Cortex of kidney (tissue), 1 donor: ENCODE measurements at places on chromosomes 6 and 20.

GRCh38 chr20:50843331-50844276 lies 48.7 kb downstream of the BCAS4 start:
- no peak for DNase-seq

GRCh38 chr6:21613809-21614208 lies 20.3 kb downstream of the SOX4 start:
- no peak for DNase-seq

DNA sequence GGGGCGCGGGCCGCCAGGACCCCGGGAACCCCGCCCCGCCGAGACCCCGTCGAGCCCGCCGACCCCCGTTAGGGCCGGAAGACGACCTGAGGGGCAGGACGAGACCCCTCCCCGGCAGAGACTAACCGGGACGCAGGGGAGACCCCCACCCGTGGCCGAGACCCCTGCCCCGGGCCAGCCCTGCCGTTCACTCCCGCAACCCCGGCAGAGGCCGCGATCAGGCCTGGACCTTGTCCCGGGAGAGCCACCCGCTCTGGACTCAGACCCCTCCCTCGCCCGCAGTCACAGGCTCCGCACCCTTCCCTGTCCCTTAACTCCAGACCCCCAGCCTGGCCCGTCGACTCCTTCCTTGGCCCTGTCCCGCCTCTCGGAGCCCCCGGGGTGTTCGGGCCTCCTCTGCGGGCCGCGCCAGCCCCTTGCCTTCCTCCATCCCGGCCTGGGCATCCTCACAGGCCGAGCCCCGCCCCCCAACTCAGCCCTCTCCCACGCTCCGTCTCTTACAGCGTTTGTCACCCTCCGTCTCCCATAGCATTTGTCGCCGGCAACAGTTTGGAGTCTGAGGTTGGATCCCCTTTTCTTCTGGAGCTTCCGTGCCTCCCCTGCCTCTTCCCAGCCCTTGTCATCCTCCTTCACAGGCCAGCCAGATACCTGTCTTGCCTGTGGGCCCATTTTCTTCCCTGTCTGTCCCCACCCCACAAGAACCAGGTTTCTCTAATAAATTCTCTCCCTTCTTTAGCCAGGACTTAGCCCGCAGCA lies 569 bp downstream of the TCEA2 start:
- no peak for DNase-seq

DNA sequence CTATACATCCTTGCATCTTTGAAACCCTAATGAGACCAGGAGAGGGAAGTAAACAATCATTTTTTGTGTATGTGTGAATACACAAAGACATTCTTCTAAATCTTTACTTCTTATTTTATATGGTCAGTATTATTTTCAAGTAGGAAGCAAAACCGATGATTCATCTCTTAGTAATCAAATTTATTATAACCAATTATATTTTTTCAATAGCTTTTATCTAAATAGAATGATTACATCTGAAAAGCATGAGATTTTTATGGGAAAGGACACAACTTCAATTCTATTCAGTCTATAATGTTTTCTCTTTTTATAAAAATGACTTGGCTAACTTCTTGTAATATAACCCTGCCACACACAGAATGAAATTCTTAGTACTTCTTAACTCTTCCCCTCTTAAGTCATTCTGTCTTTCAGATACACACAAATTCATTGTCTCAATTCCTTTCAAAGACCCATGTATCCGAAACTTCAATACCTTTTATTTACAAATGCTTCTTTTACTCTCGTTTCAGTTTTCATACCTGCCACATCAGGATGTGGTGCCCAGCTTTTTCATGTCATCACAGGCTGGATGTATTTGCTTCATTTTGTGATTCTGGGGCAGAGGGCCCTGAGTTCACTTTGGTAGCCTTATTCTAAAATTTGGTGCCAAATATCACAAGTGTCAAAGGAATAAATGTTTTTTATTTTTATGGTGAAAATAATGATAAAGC lies 227.0 kb downstream of the PHF3 start:
- no peak for DNase-seq

GRCh38 chr20:16415071-16416053 lies 157.9 kb downstream of the KIF16B start:
- no peak for DNase-seq

DNA sequence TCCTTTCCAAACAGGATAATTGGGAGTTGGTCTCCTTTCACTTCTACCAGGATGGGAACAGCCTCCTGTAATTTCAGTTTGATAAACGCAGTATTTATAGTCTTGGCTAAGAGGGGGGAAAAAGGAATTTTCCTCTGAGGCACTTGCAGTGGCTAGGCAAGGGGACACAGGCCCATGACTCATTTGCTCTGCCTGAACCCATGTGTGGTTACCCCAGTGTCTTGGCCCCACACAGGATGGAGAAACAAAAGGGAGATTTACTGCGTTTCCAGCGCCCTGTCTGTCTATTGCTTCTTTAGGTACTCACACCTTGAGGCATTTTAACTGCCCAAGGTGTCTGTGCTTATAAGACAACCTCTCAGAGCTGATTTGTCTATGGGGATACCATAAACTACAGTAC lies 74.8 kb upstream of the NEDD9 start:
- no peak for DNase-seq

DNA sequence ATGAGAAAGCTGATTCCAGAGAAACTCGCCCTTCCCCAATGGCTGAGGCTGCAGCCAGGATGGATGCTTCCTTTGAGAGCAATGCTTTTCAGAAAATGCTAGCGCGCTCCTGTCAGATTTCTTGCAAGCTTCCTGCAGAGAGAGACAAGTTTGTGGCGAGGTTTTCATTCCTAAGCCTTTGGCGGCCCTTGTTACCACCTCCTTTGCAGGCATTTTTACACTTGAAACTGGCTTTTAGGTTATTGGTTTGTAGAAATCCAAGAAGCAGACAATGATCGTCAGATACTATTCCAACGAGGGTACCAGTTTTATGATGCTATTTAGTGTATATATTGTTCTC lies 1.1 kb downstream of the FNDC1 start:
- no peak for DNase-seq
